ENCODE measurements at places on chromosomes 5 and 9. TPM values are rescaled to one million over a fixed set of nuclear protein-coding genes. Genes with fewer than 3 reads are reported as not detected.

RPL12 gene
- 1,343 TPM for total RNA-seq

IFNA7 gene
- not detected for total RNA-seq

SOX30 gene
- total RNA-seq, result 0.09 TPM

PRR16 gene
- total RNA-seq, result not detected

GALNT12 gene
- 12.6 TPM for total RNA-seq

ECPAS gene
- 67.7 TPM for total RNA-seq

ORM1 gene
- total RNA-seq, result not detected

NDUFS4 gene
- total RNA-seq, result 47.4 TPM

F2RL1 gene
- total RNA-seq, result 2.7 TPM

MSMP gene
- total RNA-seq, result not detected

GNA14 gene
- not detected for total RNA-seq

GPR150 gene
- total RNA-seq, result 1.2 TPM

IRX4 gene
- not detected for total RNA-seq

All from activated naive CD8-positive, alpha-beta T cell treated with anti-CD3 and anti-CD28 coated beads, Interleukin-2, amount 10 ng/mL, durations not matched to agents 7 days and 5 days (primary cell).